Right lobe of liver (tissue), 6 donors: ENCODE measurements at places on chromosomes 6 and 20. TPM values are rescaled to one million over a fixed set of nuclear protein-coding genes. Genes with fewer than 3 reads are reported as not detected.

Gene FOXS1
- total RNA-seq: not detected

Gene KHDC1L
- total RNA-seq: not detected

Gene KIAA1586
- total RNA-seq: 6.5 TPM

Gene TSBP1
- total RNA-seq: not detected

Gene SLC29A1
- total RNA-seq: 33.4 TPM

Gene C6orf52
- total RNA-seq: not detected

Gene NPEPL1
- total RNA-seq: 13.9 TPM
